ENCODE measurements at places on chromosomes 16 and 17. TPM values are rescaled to one million over a fixed set of nuclear protein-coding genes. Genes with fewer than 3 reads are reported as not detected.

The RHBDL1 gene
- polyA plus RNA-seq: 7.2 TPM

The KRTAP2-3 gene
- polyA plus RNA-seq: not detected

The GNAO1 gene
- polyA plus RNA-seq: 39.3 TPM

The KRT39 gene
- not detected for polyA plus RNA-seq

The HEATR9 gene
- not detected for polyA plus RNA-seq

The KRTAP1-1 gene
- not detected for polyA plus RNA-seq

All from neural cell (in vitro differentiated cells).